ENCODE measurements at places on chromosomes 7 and 10. TPM values are rescaled to one million over a fixed set of nuclear protein-coding genes. Genes with fewer than 3 reads are reported as not detected.

Gene FAM180A
- total RNA-seq, result 3.6 TPM

Gene ENTPD1
- total RNA-seq, result 27.6 TPM

Gene GALNT17
- 27.0 TPM for total RNA-seq

Gene UNC5B
- 10.9 TPM for total RNA-seq

Gene MKLN1
- total RNA-seq, result 103 TPM

Gene CRHR2
- 0.60 TPM for total RNA-seq

Gene KCND2
- 14.5 TPM for total RNA-seq

Gene IDI1
- 72.8 TPM for total RNA-seq

Gene CUBN
- 14.3 TPM for total RNA-seq

Gene WNT16
- total RNA-seq, result 5.6 TPM

Gene CYP3A4
- not detected for total RNA-seq

Gene SMURF1
- total RNA-seq, result 25.9 TPM

Gene LIPJ
- 0.22 TPM for total RNA-seq

Gene GARIN1A
- total RNA-seq, result 0.49 TPM

Gene SNCG
- total RNA-seq, result 33.3 TPM

Gene CAPZA2
- total RNA-seq, result 164 TPM

Gene CABCOCO1
- 2.5 TPM for total RNA-seq

Gene NOD1
- total RNA-seq, result 10.6 TPM

Gene UPK3BL2
- 64.4 TPM for total RNA-seq

Gene ARHGEF35
- total RNA-seq, result 6.2 TPM

Gene CACNB2
- total RNA-seq, result 31.2 TPM

Gene RASA4B
- total RNA-seq, result 42.7 TPM

Gene TMEM273
- 11.9 TPM for total RNA-seq

Gene CCL26
- 2.6 TPM for total RNA-seq

Gene CYP17A1
- total RNA-seq, result 0.33 TPM

Gene HGF
- total RNA-seq, result 10.9 TPM

Gene FAM25G
- not detected for total RNA-seq

Gene PHKG1
- total RNA-seq, result 4.7 TPM

Gene IRF5
- total RNA-seq, result 2.3 TPM

Gene UBE2H
- total RNA-seq, result 111 TPM

All from camera-type eye (tissue), 1 donor.